HT1080 (cell line): ENCODE measurements at places on chromosomes 11 and 22. TPM values are rescaled to one million over a fixed set of nuclear protein-coding genes. Genes with fewer than 3 reads are reported as not detected.

The CASP5 gene
- total RNA-seq, result not detected in 2 replicates

The KLHDC7B gene
- total RNA-seq, result not detected in 2 replicates

The OR56A1 gene
- not detected in 2 replicates for total RNA-seq

The FAM83F gene
- 0.03 TPM in 2 replicates for total RNA-seq

The MYEOV gene
- total RNA-seq, result 0.73 and 1.1 TPM in 2 replicates

The NEFH gene
- not detected in 2 replicates for total RNA-seq

The KIF18A gene
- 21.1 and 23.1 TPM in 2 replicates for total RNA-seq

The C22orf31 gene
- total RNA-seq, result not detected in 2 replicates

The IL17REL gene
- total RNA-seq, result not detected in 2 replicates

The CHST1 gene
- 2.4 and 2.9 TPM in 2 replicates for total RNA-seq

GRCh38 chr22:31932863-31933262 is 11.5 kb upstream of the YWHAH start:
- DNase-seq, result no peak

GRCh38 chr22:39224550-39224949 is 20.2 kb downstream of the PDGFB start:
- no peak for DNase-seq

GRCh38 chr11:79273781-79274180 is 167.0 kb downstream of the TENM4 start:
- no peak for DNase-seq

DNA sequence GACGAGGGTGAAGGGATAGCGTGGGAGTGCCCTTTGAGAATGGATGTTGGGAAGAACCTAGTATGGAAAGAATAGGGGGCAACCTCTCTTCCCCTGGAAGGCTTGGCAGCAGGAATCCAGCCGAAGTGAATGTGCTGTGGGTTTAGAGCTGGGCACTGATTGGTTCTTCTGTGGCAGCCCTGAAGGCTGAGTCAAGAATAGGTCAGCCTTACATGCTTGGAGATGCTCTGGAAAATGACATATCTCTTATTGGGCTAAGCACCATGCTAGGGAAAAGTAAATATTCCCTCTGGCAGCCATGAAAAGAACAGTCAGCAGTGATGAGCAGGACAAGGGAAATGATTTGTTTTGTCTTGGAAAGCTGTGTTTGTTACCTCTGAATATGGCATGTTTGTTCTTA is 149.5 kb downstream of the COMMD9 start:
- no peak for DNase-seq

DNA sequence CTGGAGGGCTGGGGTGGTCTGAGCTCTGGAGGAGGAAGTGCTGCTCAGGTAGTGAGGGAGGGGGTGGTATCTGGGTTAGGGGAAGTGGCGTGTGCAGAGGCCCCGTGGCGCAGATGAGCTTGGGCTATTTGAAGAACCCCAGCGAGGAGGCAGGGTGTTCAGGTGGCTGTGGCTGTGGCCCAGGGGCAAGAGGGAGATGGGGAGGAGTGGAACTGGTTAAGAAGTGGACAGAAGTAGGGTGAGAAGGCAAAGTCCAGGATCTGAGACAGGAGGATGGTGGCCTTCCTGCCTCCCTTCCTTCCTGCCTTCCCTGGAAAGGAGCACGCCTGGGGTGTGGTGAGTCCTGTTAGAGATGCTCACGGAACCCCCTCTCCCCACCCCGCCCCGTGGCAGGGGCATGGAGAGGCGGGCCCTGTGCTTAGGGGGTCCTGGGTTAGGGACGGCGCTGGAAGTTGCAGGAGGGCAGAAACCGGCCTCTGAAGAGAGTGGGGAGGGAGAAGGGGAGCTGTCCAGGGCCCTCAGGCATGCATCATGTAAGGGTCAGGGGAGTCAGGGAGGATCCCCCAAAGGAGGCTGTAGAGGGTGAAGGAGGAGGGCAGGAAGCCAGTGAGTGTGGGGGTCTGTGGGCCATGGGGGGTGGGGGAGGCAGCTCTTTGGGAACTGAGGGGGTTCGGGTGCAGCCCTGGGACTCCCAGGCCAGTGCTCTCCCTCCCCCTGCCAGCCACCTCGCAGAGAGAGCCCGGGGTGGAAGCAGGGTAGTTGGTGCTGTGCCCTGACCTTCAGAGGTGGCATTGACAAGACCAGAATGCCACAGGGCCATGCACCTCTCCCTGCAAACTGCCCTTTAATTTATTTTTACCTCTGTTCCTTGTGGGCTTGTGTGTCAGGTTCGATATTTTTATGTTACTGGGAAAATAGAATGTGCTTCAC is 63.7 kb upstream of the PARVG start:
- DNase-seq, result no peak

DNA sequence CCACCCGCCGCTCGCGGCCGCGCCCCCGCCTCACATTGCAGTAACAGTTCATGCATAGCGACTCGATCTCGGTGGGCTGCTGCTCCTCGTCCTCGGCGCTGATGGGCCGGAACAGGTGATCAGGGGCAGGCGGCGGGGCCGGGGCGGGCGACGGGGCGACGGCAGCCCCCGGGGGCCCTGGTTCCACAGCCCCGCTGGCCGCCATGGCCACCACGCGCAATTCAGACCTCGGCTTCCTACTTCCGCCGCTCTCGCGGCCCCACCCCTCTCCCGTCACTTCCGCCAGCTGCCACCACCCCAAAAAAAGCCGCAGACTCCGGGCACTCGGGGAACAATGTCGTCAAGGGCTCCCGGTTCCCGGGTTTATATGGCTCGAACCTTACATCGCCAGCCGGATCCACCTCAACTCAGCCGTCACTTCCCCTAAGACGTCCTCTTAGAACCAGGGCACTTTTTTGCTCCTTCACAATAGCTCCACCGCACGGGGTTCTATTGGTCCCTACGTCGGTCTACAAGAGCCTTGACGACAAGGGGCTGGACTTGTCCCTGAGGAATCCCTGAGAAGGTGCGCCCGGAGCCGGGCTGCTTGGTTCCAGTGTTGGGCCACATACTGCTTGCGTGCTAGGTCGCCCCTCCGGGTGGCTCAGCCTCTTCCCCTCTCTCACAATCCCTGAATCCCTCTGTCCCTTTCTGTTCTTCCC is at the start of gene ZPR1:
TSS of gene ZPR1 (minus strand) at position 238 of the 701 bp plus-strand sequence. CDS start at position 205, 33 bp downstream.
- peak; percentile 64 for DNase-seq

DNA sequence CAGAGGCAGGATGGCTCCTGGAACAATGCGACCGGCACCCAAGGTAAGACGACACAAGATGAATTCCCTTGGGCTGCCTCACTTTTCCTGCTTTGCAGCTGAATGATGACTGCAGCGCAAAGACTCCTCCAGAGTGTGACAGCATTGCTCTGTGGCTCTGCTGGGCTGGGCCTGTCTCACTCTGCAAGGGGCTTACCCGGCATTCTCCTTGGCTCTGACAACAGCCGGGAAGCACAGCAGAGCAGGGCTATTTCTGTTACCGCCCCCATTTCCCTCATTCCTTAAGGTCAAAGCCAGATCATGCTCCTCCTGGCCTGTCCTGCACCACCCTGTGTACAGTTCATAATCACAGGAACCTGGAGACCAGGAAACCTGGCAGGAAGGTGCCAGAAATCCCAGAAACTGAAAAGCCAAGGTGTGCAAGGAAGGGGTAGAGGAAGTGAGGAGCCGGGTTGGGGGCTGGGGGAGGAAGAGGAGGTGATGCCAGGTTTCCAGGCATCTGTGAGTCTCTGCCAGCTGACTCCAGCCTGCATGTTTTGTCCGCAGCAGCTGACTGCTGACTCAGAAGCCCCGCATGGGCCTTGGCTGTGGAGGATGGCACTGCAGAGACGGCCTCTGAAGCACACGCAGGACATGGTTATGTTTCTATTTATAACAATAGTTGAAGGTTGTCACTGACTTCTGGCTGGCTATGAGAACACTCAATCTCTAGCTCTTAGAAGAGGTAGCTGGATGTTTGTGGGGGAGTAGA is 113.6 kb downstream of the MICAL3 start:
- peak; percentile 87 for DNase-seq

GRCh38 chr11:2194877-2195755 is 23.5 kb upstream of the TH start:
- no peak for DNase-seq

GRCh38 chr11:88383447-88383846 is 45.9 kb upstream of the CTSC start:
- DNase-seq, result no peak

- peak; percentile 35 for DNase-seq
Observed at GRCh38 chr11:35487532-35488078, 37.8 kb downstream of the PAMR1 start.

DNA sequence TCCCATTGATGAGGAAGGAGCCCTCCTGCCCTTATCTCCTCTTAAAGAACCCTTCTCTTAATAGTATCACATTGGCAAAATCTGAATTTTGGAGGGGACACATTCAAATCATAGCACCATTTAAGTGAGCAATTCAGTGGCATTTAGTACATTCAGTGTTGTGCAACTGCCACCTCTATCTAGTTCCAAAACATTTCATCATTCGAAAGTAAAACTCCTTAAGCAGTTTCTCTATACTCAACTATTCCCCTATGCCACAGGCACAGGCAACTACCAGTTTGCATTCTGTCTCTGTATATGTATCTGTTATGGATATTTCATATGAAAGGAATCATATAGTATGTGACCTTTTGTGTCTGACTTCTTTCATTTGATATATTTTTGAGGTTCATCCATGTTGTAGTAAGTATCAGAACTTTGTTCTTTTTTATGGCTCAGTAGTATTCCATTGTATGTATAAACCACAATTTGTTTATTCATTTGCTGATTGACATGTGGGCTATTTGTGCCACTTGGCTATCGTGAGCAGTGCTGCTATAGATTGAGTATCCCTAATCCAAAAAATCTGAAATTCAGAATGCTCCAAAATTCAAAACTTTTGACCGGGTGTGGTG is 22.9 kb downstream of the FAR1 start:
- DNase-seq, result no peak
